ENCODE measurements at places on chromosomes 7 and 10.

DNA sequence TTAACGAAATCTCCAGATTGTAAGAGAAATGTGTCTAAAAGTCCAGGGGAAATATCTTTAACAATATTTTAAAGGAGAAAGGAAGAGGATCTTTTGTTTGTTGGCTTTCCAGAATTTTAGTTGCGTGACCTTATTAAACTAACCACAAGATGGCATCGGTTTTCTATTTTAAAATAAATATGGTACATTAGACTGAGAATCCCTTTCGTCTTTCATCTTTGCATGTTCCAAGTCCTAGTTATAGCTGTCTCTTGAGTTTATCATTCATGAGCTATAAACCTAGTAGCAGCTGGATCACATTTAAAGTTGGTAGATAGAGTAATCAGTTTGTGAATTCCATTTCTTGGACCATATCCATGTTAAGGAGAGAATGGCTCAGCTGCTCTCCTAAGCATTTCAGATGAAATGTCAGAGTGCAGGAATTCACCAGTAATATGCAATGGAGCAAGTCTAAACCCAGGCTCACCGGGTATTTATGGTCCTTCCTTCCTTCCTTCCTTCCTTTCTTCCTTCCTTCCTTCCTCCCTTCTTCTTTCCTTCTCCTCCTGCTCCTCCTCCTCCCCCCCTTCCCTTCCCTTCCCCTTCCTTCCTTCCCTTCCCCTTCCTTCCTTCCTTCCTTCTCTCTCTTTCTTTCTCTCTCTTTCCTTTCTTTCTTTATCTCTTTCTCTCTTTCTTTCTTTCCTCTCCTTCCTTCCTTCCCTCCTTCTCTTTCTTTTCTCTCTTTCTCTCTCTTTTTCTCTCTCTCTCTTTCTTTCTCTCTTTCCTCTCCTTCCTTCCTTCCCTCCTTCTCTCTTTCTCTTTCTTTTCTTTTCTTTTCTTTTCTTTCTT, 57.8 kb upstream of the RAB18 start:
- no peak for DNase-seq

DNA sequence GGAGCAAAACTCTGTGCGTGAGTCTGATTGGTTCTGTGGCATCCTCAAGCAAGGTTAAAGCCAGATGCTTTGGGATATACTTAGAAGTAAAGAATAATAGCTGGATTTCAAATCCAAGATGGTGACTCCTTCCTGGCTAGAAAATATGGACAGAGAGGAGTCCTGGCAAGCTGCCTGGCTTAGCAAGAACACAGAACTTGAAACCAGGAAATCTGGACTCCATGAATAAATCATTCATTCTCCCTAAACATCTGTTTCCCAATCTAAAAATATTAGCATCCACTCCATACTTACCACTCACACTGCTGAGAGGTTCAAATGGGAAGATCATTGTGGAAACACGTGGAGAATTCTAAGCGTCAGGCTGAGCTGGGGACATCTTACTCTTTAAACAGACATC, 1074.1 kb upstream of the AUTS2 start:
- DNase-seq: no peak

DNA sequence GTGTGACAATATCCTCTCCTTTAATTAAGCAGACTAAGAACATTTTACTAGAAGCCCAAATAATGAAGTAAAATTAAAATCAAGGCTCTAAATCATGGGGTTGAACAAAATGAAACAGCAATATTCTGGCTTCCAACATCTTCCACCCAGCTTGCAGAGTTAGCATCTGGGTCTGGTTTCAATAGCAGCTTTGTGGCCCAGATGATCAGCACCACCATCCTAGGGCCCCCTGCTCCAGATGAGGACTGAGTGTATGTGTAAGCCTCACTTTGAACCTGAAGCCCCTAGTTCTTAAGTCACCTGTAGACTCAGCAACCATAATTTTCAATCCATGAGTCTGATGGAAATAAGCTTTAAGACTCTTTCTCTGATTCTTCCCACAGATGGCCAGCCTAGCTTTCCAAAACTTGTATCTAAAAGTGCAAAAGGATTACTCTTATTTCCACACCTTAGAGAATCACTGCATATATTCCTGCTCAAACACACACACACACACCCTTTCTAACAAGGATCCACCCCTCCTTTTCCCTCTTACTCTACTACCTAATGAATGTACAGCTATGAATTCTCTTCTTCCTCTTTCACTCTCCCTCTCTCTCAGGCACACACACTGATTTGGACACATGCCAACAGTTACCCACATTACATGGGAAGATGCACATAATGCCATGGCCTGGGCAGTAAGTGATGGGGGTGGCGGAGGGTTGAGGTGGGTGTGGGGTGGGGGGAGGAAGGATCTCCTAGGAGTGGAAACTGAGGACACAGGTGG, 3.5 kb downstream of the DENND11 start:
- DNase-seq: no peak

DNA sequence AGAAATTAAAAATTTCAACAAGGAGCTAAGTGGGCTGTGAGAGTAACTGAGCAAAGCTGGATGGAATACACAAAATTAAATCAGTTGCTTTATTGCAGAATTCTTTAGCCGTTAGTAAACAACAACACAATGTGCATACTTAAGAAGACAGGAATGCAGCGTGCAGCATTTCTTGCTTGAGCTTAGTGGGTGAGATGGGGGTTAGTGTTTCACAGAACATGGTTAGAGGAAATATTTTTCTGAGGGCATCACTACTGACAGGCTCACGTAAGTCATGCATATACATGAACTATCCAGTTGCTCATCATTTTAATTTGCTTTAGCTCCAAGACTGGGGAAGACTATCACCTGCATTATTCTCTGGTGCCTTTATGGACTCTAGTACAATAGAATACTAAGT, 80.8 kb downstream of the CD36 start:
- no peak for DNase-seq

- DNase-seq: no peak
Measured at GRCh38 chr10:34786464-34786863, 28.6 kb downstream of the PARD3 start.

- no peak for DNase-seq
Measured at GRCh38 chr7:22672846-22673680, 53.9 kb upstream of the IL6 start.

DNA sequence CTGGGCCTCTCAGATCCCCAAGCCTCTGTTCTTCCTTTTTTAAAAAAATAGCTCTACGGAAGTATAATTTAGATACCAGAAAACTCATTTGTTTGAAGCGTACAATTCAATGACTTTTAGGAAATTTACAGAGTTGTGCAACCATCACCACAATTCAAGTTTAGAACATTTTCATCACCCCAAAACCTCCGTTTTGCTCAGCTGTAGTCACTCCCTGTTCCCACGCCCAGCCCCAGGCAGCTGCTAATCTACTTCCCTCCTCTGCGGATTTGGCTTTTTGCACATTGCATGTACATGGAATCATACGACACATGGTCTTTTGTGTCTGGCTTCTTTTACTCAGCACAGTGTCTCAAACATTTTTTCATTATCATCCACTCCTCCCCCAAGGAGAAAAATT, 229.2 kb downstream of the TCF7L2 start:
- no peak for DNase-seq

DNA sequence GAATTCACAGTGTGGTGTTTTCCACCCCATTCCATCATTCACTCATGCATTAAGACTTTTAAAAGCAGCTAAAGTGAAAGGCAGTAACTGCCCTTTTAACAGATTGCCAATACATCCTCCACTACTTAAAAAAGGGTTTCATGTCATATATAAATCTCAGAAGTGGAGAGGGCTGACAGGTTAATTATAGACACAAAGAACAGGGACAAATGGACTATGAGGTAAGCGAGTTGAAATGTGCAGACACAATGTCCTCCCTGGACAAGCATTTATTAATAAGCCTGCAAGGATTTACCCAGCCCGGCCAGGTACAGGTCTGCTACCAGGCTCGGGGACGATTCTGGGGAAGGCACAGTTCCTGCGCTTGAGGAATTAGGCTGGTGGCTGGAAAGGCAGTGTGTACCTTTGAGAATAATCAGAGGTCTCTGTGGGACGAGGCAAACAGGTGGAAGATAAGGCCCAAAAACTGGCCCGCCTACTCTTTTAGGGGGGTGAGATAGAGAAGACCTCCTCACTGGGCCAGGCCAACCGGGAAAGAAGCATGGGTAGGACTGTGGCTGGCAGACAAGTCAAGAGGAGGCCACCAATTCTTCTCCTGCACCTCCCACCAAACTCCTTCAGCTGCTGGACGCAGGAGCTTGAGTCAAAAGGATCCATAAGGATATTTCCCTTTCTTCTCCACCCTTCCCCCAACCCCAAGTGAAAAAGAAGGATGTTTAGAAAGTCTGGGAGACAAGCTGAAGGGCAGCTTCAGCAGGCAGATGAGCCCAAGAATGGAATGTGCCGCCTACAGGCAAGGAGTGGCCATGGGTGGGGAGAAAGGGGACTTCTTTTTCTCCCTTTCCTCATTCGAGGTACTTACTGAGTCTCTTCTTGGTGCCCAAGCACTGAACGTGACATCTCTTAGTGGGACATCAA, 1.5 kb downstream of the PDLIM1 start:
- DNase-seq: no peak

- DNase-seq: no peak
Measured at GRCh38 chr10:74333174-74333573, 182.2 kb downstream of the ADK start.

- DNase-seq: no peak
Measured at GRCh38 chr7:123823898-123824753, 20.8 kb upstream of the HYAL4 start.

DNA sequence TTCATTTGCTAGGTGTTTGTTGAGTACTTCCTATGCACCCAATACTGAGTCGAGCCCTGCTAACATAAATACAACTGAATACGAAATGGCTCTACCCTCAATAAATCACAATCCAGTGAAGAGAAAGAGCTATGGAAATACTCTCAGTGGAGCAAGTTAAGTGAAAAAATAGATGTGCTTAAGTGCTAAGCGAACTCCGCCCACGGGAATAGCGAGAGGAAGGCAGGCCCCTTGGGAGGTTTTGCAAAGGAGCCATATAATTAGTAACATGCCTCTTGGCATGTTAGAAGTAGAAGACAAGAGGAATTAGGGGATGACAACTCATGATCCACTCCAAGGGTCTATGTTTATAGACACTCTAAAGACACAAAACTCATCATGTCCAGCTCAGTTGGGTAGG, 42.8 kb upstream of the TSPAN33 start:
- DNase-seq: no peak

Measured in activated CD8-positive, alpha-beta memory T cell treated with anti-CD3 and anti-CD28 coated beads, Interleukin-2, amount 50 U/mL, for 4 hours (primary cell).